ENCODE measurements at places on chromosomes 3 and 15.

DNA sequence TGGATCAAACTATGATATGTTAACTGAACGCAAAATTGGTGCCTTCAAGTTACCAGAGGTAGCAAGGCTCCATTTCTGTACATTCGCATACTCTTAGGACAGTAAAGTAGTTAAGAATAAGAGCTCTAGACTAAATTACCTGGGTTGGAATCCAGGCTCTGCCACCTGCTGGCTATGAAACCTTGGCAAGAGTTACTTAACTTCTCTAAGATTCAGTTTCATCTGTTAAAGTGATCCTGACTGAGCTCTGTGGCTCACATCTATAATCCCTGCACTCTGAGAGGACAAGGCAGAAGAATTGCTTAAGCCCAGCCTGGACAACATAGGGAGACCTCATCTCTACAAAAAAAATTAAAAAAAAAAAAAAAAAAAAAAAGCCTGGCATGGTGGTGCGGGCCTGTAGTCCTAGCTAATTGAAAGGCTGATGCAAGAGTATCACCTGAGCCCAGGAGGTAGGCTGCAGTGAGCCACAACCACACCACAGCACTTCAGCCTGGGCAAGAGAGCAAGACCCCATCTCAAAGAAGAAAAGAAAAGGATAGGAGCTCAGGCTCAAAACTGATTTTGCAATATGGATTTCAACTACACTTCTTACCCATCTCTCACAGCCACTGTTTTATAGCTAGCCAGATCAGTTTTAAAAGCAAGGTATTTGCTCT is 21.3 kb downstream of the GSK3B start:
- DNase-seq: no peak

DNA sequence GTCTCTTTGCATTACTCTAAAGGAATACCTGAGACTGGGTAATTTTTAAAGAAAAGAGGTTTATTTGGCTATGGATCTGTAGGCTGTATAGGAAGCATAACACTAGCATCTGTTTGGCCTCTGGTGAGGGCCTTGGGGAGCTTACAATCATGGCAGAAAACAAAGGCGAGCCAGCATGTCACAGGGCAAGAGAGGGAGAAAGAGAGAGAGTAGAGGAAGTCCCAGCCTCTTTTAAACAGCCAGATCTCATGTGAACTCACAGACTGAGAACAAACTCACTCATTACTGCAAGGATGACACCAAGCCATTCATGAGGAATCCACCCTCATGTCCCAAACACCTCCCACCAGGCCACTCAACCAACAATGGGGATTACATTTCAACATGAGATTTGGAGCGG is 974.6 kb downstream of the FHIT start:
- DNase-seq: no peak

DNA sequence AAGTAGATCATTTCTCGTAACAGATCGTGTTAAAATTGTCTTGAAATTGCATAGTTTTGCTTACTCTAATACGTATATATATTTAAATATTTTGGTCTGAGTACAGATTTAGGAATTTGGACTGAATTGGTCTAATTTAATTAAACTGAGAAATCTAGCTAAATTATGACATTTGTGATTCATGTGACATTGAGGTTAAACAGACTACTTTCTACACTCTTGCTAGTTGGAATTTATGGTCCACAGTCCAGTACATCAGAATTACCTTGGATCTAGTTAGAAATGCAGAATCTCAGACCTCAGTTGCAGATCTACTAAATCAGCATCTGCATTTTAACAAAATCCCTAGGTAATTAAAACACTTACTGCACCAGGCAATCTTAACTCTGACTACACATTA is 609.7 kb upstream of the GOLIM4 start:
- no peak for DNase-seq

GRCh38 chr3:89052386-89052785 is 55.0 kb upstream of the EPHA3 start:
- no peak for DNase-seq

- DNase-seq: no peak
Observed at GRCh38 chr3:141368062-141368924, at the start of gene ZBTB38. Gene ZBTB38 (plus strand): TSS chr3:141368504. CDS start chr3:141442389, 73,885 bp downstream.

DNA sequence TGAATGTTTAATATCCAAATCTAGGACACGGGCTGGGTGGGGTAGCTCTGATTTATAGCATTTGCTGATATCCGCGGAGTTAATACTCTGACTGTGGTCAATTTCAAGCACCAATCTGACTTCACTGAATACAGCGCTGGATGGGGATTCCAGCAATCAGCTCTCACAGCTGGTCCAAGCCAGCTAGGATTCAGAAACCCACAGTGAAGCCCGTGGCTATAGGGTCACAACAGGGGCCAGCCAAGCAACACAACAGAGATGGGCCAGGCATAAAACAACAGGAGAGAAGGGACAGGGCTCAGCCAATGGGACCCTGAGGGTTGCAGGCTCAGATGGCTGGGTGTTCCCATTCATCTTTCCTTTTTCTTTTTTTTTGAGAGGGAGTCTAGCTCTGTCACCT is 5.4 kb upstream of the LMAN1L start:
- DNase-seq: no peak

DNA sequence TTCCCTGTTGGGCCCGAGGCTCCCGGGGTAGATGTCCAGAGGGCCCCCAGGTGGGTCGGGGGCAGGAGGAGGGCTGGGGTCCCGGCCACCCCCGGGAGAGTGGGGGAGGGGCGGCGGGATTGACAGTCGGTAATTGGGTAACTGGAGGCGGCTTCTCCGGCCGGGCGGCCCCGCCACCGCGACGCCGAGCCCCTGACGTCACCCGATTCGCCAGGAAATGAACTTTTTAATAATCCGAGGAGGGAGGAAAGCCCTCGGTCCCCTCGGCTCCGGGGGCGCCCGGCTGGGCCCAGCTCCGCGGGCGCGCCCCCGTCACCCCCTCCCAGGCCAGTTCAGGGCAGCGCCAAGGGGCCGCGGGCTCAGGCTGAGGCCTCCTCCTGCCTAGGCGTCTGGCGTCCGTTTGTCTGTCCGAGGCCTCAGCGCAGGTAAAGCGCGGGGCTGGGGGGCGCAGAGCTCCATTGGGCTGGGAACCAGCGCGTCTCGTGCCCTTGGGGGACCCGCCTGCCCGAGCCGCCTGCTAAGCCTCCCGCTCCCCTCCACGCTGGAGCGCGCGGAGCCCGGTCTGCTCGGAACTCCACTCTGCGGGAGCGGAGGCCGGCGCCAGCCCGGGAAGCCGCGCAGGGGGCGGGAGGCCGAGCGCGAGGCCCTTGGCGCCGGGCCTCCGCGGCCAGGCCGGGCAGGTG is 3.9 kb downstream of the GATA2 start:
- no peak for DNase-seq

GRCh38 chr15:69105451-69105985 is 54.9 kb upstream of the GLCE start:
- DNase-seq: no peak

GRCh38 chr3:190404715-190405114 is 16.8 kb downstream of the CLDN16 start:
- no peak for DNase-seq

- no peak for DNase-seq
Observed at GRCh38 chr3:150786791-150787190, 23.8 kb upstream of the SIAH2 start.

DNA sequence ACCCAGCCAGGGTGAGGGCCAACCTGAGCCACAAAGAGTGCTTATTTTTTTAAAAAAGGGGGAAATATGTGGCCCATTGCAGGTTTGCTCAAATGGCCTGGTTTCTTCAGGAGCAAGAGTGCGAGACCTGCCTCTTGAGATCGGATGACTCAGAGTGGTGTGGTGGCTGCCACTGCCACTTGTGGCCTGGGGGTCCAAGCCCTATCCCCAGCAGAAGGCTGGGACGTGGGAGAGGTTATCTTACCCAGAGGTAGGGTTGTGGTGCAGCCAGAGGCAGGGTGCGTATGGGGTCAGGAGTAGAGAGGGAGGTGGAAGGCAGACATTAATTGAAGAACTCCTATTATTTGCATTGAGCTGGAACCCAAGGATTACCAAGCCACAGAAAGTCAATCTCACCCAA is 83.2 kb upstream of the SMAD3 start:
- DNase-seq: no peak

DNA sequence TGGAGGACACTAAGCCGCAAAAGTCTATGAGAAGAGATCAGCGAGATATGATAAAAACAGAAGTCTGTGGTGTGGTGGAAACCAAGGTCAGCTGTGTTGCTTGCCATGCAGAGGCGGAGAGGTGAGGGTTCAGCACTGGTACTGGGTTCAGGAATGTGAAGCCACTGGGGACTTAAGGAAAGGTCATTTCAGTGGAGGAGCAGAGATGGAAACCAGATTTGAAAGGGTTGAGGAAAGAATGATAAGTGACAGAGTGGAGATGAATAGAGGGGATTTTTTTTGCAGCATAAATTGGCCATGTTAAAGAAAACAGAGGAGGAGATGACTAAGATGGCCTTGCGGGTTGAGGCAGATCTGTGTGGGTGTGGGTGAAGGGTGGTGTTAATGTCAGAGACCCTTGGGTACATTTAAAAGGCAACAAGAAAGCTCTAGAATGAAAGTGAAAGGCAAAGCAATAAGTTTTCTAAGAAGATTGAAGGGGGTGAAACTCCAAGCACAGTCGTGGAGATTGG is 265.5 kb downstream of the ADAMTSL3 start:
- no peak for DNase-seq

DNA sequence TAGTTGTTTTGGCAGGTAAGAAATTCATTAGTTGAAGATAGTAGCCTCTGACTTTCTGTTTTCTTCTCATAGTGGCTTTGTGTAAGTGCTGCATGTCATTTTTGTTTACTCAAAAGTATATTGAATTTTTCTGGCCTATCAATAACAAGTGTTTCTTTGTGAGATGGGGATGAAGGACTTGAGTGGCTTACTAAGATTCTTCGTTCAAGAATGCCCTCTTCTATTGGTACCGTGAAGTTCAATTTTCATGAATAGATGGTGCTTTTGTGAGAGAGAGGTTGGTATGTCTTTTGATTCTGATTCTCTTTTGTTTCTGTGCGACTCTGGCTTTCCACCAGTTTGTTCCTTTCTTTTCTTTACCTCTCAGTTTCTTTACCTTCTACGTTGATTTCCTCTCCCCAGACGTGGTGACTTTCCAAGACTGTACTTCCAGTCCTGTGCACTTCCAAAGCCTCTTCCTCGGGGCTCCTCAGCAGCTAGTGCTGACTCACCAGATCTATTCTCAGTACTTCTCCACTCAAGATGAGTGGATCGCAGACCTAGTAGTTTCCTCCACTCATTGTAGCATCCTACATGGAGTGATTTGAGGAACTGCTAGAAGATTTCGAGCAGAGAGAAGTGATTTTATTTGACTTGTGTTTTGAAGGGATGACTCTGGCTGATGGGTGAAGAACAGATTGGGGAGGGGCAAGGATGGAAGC is 82.0 kb upstream of the EPHB3 start:
- no peak for DNase-seq

GRCh38 chr3:141426404-141427034 is 58.2 kb downstream of the ZBTB38 start:
- DNase-seq: no peak

- no peak for DNase-seq
Observed at GRCh38 chr3:29619676-29620075, 338.8 kb downstream of the RBMS3 start.

GRCh38 chr15:79007066-79007465 is 62.2 kb upstream of the CTSH start:
- DNase-seq: no peak

GRCh38 chr3:110958313-110959147 is 113.1 kb upstream of the NECTIN3 start:
- DNase-seq: no peak

- no peak for DNase-seq
Observed at GRCh38 chr3:192919901-192920300, 2.2 kb upstream of the MB21D2 start.

DNA sequence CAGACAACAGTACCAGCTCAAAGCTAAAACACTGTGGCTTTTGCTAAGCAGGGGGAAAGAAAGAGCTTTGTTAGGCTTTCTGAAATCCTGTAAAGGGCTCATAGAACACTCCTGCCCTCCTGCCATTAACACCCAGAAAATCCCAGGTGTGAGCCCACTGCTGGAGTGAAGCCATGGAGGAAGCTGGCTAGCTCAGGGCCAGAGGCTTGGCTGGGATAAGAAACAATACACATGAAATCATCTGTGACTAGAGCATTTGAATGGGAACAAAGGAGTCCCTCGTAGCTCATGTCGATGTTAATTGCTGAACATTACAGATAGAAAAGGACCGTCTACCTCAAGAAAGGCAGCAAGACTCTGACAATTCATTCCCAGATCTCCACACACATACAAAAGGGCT is 23.5 kb downstream of the RUVBL1 start:
- DNase-seq: no peak

GRCh38 chr3:112114576-112115160 is 18.4 kb downstream of the GCSAM start:
- no peak for DNase-seq

- no peak for DNase-seq
Observed at GRCh38 chr3:165797551-165797950, 39.7 kb downstream of the BCHE start.

- no peak for DNase-seq
Observed at GRCh38 chr3:33153782-33154181, 40.0 kb downstream of the CRTAP start.

DNA sequence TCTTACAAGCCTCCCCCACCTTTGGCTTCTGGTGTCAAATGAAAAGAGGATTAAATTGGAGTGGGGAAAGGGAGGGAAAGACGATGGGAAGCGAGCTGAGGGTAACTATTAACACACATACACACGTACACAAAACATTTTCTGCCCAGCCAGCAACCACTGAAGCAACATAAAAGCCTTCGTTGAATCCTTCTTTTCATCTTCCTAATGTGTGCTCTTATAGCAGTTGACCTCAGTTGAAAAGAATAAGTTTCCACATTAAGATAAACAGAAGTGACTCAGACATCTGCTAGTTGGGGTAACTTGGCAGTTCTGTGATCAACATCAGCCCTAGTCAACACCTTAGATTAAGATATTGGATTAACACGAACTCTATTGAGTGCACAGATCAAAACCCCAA is 558.5 kb downstream of the MECOM start:
- no peak for DNase-seq

DNA sequence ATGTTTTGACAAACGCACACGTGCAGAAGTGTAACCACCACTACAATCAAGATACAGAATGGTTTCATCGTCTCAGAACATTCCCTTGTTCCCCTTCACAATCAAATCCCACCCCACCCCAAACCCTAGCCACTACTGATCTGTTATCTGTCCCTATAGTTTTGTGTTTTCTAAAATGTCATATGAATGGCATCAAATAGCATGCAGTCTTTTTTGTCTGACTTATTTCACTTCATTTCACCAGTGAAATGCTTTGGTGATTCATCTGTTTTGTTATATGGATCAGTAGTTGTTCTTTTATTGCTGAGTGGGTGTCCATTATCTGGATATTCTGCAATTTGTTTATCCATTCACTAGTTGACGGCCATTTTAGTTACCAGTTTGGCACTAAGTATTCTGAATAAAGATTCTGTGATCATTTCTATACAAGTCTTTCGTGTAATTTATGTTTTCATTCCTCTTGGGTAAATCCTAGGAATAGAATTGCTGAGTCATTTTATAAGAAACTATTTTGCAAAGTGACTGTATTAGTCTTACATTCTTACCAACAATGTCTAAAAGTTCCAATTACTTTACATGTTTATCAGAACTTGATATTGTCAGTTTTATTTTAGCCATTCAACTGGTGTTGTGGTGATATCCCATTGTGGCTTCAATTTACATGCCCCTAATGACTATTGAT is 232.8 kb downstream of the CLSTN2 start:
- DNase-seq: no peak

- DNase-seq: no peak
Observed at GRCh38 chr15:52731732-52732470, 52.7 kb upstream of the ATOSA start.

- DNase-seq: no peak
Observed at GRCh38 chr3:116034794-116035193, 410.5 kb downstream of the LSAMP start.

Data from effector memory CD8-positive, alpha-beta T cell (primary cell).